ENCODE measurements at places on chromosomes 13 and 19.
A peak's percentile ranks its signal among the peaks of the same experiment; 100 is the strongest.

DNA sequence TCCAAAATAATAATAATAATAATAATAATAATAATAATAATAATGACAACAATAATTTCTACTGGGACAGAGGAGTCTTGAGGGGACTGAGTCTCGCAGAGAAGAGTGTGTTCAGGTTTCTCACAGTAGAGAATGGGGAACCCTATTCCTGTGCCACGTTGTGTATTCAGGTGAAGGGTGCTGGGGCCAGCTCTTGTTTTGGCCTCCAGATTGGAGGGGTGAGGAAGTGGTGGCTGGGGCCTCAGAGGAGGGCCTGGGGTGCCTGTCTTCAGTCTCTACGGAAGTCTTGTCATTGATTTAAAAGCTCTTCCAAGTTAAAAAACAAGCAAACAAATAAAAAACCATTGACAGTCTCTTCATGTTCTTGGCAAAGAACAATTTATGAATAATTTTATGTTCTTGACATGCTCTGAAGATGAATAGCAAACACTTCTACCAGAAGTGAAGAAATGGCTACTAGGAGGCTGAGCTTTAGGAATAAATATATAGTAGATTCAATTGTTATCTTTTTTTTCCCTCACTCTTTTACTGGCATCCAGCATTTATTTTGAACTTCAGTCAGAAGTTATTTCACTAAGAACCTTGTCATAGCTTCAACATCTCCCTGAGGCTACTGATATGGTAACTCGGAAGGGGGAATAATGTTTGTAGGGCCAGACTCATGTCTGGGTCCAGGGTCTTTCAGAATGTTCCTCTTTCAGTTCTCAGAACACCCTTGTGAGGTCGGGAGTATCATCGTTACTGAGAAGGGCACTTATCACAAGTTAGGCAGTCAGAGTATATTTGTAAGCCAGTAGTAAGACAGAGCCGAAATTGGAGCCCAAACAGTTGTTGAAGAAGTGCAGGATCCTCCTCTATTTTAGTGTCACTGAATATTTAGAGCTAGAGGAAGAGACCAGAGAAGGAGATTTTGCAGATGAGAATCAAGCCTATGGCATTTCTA, 13.1 kb downstream of the LRCH1 start:
- DNase-seq: no peak

DNA sequence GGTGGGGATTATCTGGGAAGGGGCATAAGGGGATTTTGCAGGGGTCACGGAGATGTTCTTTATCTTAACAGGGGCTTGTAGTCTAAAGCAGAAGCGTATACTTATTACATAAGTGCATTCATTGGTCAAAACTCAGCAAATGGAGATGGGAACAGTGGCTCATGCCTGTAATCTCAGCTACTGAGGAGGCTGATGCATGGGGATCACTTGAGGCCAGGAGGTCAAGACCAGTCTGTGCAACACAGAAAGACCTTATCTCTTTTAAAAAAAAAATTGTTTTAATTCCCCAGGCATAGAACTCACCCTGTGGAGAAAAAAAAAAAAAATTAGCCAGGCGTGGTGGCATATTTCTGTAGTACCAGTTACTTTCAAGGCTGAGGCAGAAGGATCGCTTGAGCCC, 18.9 kb downstream of the FAM187B start:
- no peak for DNase-seq

DNA sequence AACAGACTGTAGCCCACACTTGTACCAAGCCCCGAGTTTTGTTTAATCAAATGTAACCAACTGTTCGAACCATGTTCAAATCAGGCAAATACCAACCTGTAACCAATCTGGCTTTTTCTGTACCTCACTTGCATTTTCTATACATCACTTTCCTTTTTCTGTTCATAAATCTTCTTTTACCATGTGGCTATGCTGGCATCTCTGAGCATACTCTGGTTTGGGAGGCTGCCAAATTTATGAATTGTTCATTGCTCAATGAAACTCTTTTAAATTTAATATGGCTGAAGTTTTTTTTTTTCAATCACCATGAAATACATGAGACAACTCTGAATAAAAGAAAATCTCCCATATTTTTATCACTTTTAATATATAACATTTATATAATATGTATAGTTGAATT, 256.1 kb downstream of the SLITRK6 start:
- no peak for DNase-seq

GRCh38 chr19:14002571-14003250, 3.4 kb downstream of the RFX1 start:
- no peak for DNase-seq

DNA sequence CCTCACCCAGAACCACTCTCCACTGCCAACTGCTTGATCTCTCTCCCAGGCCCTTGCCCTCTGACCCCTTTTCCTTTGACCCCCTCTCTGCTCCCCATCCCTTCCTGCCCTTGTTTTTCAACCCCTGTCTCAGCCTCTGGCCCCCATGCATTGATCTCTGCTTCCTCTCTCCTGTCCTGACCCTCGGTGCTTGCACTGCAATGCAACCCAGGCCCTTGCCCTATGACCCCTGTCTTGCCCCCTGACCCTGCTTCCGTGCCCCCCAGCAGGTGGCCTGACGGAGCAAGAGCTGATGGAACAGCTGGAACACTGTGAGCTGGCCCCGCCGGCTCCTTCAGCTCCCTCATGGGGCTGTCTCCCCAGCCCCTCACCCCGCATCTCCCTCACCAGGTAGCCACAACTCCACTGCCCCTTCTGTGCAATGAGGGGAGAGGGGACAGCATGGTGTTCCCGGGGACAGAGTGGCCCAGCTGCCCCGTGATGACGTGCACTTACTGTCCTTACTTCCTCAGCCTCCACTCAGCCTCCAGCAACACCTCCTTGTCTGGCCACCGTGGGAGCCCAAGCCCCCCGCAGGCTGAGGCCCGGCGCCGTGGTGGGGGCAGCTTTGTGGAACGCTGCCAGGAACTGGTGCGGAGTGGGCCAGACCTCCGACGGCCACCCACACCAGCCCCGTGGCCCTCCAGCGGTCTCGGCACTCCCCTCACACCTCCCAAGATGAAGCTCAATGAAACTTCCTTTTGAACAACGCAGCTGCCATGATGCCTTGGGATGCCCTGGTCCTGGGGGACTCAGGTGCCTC, 10.5 kb upstream of the LTBP4 start:
- no peak for DNase-seq

DNA sequence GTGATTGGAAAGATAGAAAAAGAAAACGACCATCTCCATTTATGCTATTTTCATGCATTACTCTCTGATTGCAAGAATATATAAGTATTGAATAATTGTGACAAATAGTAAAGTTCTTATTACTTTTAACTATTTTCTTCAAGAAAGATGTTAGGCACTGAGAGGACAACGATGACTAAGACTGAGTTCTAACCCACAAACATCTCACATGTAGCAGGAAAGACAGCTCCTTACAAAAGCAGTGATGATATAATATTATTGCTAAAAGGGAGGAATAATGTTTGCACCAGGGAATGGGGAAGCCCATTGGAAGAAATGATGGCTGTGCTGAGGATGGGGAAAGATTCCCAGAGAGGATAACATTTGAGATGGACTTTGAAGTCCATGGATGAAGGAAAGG, 22.6 kb downstream of the RXFP2 start:
- no peak for DNase-seq

DNA sequence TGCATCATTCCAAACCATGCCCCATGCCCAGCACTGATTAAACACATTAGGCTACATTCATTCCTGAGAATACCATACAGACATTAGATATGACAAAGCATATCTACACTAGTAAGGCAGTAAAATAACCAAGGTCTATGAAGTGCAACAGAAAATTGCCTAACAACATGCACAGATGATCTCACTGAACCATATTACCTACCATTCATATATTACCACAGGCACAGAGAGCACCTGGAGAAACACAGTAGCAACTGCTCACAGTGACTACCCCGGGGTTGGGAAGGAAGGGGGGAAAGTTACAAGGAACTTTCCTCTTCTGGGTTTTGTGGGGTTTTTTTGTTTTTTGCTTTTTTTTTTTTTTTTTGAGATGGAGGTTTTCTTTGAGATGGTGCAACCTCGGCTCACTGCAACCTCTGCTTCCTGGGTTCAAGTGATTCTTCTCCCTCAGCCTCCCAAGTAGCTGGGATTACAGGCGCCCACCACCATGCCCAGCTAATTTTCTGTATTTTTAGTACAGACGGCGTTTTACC, 669.6 kb downstream of the UQCRFS1 start:
- no peak for DNase-seq

DNA sequence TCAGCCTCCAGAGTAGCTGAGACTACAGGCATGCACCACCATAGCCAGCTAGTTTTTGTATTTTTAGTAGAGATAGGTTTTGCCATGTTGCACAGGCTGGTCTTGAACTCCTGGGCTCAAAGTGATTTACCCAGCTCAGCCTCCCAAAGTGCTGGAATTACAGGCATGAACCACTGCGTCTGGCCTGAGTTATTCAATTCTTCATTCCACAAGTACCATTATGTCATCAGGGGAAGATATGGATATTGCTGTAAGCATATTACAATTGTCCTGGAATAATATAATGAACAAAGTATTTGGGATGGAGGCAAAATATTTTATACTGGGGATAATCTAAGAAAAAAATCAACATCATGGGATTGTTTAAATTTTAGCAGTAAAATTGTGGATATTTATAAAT, 646.0 kb upstream of the SLITRK6 start:
- no peak for DNase-seq

DNA sequence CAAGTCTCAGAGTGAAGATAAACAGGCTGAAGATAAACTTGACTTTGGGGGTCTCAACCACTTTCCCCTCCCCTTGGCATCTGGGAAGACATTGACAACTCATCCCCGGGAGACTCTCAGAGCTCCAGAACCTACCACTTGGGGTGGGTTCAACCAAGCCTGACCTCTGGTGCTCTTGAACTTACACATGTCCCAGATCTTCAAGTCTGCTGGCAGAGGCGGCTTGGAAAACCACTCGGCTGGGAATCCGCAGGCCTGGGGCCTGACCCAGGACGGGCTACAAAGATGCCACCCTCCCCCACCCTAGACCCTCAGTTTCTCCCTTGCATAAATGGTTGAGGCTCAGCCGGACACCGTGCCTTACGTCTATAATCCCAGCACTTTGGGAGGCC, 512 bp downstream of the LRRC8E start:
- DNase-seq: no peak

- DNase-seq: no peak
Observed at GRCh38 chr13:102555914-102556553, 40.8 kb upstream of the TPP2 start.

DNA sequence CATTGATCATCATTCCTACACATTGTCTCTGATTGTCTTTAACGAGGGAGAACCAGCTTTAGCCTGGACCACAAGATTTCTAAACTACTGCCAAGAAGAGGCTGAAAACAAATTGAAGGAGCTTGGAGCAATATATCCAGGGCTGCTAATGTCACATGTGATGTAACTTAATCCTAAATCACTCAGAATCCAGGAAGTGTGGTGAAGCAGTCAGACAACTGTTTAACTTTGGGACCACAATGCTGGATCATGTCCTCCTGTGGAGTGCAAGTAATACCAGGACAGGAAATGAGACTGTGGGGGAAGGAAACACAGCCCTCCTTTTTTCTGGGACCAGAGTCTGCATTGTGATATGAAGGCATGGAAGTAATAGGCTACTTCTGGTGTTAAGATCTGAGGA, 430.2 kb downstream of the KCTD12 start:
- DNase-seq: no peak

- DNase-seq: peak; percentile 34
Observed at GRCh38 chr19:43519436-43520088, 7.4 kb downstream of the ETHE1 start.

GRCh38 chr19:18362934-18363542, 22.6 kb downstream of the PGPEP1 start:
- no peak for DNase-seq

- DNase-seq: no peak
Observed at GRCh38 chr19:31648347-31648746, 299.1 kb upstream of the TSHZ3 start.
